Activated naive CD8-positive, alpha-beta T cell treated with anti-CD3 and anti-CD28 coated beads for 36 hours (primary cell): ENCODE measurements at places on chromosomes 13 and 19. TPM values are rescaled to one million over a fixed set of nuclear protein-coding genes. Genes with fewer than 3 reads are reported as not detected.

Gene CDC42EP5
- 0.34 TPM for total RNA-seq

Gene FXYD5
- total RNA-seq = 272 TPM

Gene ZNF440
- 8.3 TPM for total RNA-seq

Gene CLEC17A
- total RNA-seq = 0.84 TPM

Gene PRODH2
- not detected for total RNA-seq

Gene MAST1
- total RNA-seq = 2.0 TPM

Gene FCER2
- total RNA-seq = 1.7 TPM

- H3K27ac ChIP-seq = no peak overlapping the region
- peaks cover 25% of the 10 kb centered on the region for H3K27me3 ChIP-seq
- H3K4me3 ChIP-seq = no peak overlapping the region
- H3K36me3 ChIP-seq = peaks cover 2% of the 10 kb centered on the region
These were observed 4.7 kb upstream of the CYP2A13 start for GRCh38 chr19:41083516-41083915.

- no peak for DNase-seq
- H3K27me3 ChIP-seq = no peaks in the 10 kb centered on the region
- no peak overlapping the region for H3K27ac ChIP-seq
- no peak overlapping the region for H3K4me3 ChIP-seq
- peaks cover 2% of the 10 kb centered on the region for H3K36me3 ChIP-seq
These were observed 15.8 kb downstream of the PLIN4 start for GRCh38 chr19:4502282-4503131.

GRCh38 chr19:12943437-12944044 lies 2.1 kb upstream of the RAD23A start:
- DNase-seq = no peak
- peaks cover 66% of the 10 kb centered on the region for H3K4me1 ChIP-seq
- H3K27me3 ChIP-seq = peaks cover 3% of the 10 kb centered on the region
- H3K36me3 ChIP-seq = peaks cover 84% of the 10 kb centered on the region

- no peak for DNase-seq
These were observed 68.4 kb upstream of the ARHGEF7 start for GRCh38 chr13:111046590-111047141.

DNA sequence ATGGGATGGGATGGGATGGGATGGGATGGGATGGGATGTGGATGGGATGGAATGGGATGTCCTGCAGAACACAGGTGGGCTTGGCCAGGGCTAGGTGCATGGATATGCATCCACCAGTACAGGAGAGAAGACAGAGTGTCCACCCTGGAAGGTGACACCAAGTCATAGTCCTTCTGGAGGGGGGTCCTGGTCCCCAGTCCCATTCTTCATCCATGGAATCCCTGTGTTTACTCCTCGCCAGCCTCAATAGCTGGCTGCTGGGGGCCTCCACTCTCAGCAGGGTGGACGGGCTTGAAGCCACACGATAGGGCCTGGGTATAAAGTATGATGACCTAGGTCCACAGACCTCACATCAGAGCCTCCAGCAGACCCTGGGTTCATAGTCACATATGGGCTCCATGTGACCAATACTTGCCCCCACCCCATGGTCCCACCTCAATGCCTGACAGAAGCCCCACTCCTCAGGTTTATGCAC lies 40.1 kb downstream of the RFX2 start:
- H3K36me3 ChIP-seq = no peaks in the 10 kb centered on the region
- H3K4me1 ChIP-seq = peaks cover 16% of the 10 kb centered on the region
- H3K27me3 ChIP-seq = no peaks in the 10 kb centered on the region
- H3K27ac ChIP-seq = no peak overlapping the region
- no peak for DNase-seq
- H3K4me3 ChIP-seq = no peak overlapping the region

GRCh38 chr19:50551715-50552187 lies 16.5 kb downstream of the LRRC4B start:
- DNase-seq = no peak
- H3K36me3 ChIP-seq = no peaks in the 10 kb centered on the region
- H3K4me1 ChIP-seq = no peaks in the 10 kb centered on the region
- peaks cover 72% of the 10 kb centered on the region for H3K27me3 ChIP-seq

DNA sequence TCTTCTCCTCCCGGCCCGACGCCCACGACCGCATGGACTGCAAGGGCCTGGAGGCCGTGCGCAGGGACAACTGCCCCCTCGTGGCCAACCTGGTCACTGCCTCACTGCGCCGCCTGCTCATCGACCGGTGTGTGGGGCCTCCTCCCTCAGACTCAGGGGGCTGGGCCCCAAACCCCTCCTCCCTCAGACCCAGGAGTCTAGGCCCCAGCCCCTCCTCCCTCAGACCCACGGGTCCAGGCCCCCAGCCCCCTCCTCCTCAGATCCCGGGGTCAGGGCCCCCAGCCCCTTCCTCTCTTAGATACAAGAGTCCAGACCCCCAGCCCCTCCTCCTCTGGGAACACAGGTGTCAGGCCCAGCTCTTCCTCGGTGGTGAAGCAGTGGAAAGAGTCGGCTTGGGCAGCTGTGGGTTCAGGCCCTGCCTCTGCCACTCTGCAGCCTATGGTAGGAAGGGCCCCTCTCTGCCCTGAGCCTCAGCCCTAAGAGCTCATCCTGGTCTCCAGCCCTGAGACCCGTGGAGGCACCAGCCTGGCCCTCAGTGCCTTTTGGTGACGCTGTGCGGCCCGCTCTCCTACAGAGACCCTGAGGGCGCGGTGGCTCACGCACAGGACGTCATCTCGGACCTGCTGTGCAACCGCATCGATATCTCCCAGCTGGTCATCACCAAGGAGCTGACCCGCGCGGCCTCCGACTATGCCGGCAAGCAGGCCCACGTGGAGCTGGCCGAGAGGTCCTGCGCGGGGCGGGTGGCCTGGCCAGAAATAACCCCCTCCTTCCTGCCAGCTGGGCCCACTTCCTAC lies 3.7 kb upstream of the SPIB start:
- H3K27me3 ChIP-seq = peaks cover 16% of the 10 kb centered on the region
- DNase-seq = peak; percentile 79
- H3K36me3 ChIP-seq = peaks cover 34% of the 10 kb centered on the region
- H3K27ac ChIP-seq = no peak overlapping the region

DNA sequence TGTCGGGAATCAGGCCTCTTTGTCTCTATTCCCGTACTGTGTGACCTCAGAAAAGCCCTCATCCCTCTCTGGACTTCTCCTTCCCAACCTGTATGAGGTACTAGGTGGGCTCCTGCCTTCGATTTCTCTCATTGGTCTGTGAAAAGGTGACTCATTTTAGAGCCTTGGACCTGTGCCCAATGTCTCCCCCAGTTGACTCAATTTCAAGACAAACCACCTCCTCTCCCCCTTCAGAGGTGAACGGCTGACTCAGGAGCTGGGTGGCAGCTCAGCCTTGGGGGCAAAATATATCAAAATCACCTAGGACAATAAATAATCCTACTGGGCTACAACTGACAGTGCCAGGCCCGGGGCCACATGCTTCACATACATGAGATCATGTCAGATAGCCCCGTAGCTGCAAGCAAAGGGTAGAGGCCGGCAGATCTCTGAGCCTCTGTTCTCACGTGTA lies 630 bp downstream of the COQ8B start:
- H3K36me3 ChIP-seq = peaks cover 11% of the 10 kb centered on the region
- H3K27ac ChIP-seq = peak overlapping the region; percentile 98
- peak overlapping the region; percentile 92 for H3K4me3 ChIP-seq
- no peaks in the 10 kb centered on the region for H3K27me3 ChIP-seq
- peaks cover 43% of the 10 kb centered on the region for H3K4me1 ChIP-seq

DNA sequence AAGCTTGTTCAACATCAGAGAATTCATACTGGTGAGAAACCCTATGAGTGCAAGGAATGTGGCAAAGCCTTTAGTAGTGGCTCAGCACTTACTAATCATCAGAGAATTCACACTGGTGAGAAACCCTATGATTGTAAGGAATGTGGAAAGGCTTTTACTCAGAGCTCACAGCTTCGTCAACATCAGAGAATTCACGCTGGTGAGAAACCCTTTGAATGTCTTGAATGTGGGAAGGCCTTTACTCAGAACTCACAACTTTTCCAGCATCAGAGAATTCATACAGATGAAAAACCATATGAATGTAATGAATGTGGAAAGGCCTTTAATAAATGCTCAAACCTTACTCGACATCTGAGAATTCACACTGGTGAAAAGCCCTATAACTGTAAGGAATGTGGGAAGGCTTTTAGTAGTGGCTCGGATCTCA lies 25.2 kb downstream of the ZNF383 start:
- no peaks in the 10 kb centered on the region for H3K27me3 ChIP-seq
- H3K4me1 ChIP-seq = no peaks in the 10 kb centered on the region
- no peak for DNase-seq
- H3K36me3 ChIP-seq = peaks cover 78% of the 10 kb centered on the region

DNA sequence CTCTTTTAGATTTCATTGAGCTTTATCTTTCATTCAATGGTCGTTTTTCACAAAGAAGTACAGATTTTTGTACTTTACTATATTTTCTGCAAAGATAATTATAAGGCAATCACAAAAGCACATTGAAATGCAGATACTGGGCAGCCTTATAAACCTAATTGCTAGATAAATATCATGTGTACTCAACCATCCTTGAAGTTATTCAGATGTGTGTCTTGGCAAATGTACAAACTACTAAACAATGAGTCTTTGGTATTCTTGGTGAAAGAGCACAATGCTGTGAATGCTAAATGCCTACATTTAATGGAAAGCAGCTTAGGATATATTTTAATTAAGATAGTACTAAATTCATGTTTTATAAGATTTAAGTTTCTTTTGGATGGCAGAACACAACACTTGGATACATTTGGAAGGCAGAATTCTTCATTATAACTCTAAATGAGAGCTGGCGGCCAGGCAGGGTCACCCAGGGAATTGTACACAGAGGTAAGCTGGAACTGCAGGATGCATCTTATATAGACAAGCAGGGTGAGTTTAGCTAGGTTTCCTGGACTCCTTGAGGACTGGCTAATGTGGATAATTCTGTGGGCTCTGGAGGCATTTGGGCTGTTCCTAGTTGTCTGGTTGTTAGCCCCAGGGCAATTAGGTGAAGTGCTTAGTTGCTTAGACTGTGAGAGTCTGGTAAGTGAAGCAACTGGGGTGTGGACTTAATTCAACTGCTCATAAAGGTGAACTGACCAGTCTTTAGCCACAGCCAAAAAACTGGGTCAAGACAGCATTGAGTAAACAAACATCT lies 286.6 kb downstream of the PCDH20 start:
- H3K4me3 ChIP-seq = no peak overlapping the region
- H3K27ac ChIP-seq = no peak overlapping the region
- no peak for DNase-seq

DNA sequence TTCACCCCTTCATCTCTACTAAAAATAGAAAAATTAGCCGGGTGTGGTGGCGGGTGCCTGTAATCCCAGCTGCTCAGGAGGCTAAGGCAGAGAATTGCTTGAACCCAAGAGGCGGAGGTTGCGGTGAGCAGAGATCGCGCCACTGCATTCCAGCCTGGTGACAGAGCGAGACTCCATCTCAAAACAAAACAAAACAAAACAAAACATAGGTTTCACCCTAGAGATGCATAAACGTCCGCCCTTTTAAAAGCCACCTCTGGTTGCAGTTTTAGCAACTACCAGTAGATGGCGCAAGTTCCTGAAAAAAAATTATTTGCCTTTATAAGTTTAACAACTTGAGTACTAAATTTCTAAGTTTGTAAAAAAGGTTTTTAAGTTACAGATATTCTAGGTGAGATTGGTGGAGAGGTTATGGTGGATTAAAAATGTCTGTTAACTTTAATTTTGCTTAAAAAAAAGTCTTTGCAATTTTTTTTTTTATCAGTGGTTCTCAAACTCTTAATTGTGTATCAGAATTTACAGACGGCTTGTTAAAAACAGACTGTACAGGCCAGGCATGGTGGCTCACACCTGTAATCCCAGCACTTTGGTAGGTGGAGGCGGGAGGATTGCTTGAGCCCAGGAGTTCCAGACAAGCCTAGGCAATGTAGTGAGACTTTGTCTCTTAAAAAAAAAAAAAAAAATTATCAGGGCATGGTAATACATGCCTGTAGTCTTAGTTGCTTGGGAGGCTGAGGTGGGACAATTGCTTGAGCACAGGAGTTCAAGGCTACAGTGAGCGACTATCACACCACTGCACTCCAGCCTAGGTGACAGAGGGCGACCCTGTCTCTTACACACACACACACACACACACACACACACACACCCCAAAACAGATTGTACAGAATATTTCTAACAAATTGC lies 42.1 kb downstream of the NAA16 start:
- H3K27me3 ChIP-seq = no peaks in the 10 kb centered on the region
- H3K27ac ChIP-seq = peak overlapping the region; percentile 76
- no peak overlapping the region for H3K4me3 ChIP-seq
- peaks cover 54% of the 10 kb centered on the region for H3K4me1 ChIP-seq
- peaks cover 47% of the 10 kb centered on the region for H3K36me3 ChIP-seq
- DNase-seq = peak; percentile 18

DNA sequence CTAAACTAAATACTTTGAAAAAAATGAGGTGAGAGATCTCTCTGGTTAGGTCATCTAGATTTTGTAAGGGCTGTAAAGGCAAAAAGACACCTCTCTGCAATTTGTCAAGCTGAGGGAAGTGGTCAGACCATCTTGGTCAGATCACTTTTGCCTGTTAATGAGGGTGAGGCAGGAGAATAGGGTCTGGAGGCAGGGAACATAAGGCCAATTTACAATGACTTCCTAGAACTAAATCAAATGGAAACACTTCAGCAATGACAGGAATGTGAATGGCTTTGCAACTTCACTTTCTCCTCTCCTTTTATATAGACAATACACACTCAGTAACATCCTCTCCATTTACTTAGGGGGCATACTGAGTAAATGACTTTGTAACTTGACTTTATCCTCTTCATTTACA lies 1653.4 kb downstream of the SLITRK5 start:
- no peak overlapping the region for H3K27ac ChIP-seq
- no peaks in the 10 kb centered on the region for H3K27me3 ChIP-seq
- no peaks in the 10 kb centered on the region for H3K36me3 ChIP-seq
- H3K4me1 ChIP-seq = no peaks in the 10 kb centered on the region
- no peak for DNase-seq

- no peaks in the 10 kb centered on the region for H3K36me3 ChIP-seq
- H3K4me3 ChIP-seq = no peak overlapping the region
- peaks cover 14% of the 10 kb centered on the region for H3K4me1 ChIP-seq
- H3K27ac ChIP-seq = no peak overlapping the region
- DNase-seq = peak; percentile 30
These were observed 1.4 kb upstream of the MEGF8 start for GRCh38 chr19:42323852-42324654.

- H3K27ac ChIP-seq = peak overlapping the region; percentile 25
- peaks cover 14% of the 10 kb centered on the region for H3K36me3 ChIP-seq
- no peak for DNase-seq
- H3K4me3 ChIP-seq = no peak overlapping the region
- no peaks in the 10 kb centered on the region for H3K27me3 ChIP-seq
- H3K4me1 ChIP-seq = peaks cover 24% of the 10 kb centered on the region
These were observed 49.4 kb downstream of the RASA3 start for GRCh38 chr13:114082849-114083645.
